Right kidney (tissue), 9 donors: ENCODE measurements at places on chromosomes 3 and 15.
A peak's percentile ranks its signal among the peaks of the same experiment; 100 is the strongest.

DNA sequence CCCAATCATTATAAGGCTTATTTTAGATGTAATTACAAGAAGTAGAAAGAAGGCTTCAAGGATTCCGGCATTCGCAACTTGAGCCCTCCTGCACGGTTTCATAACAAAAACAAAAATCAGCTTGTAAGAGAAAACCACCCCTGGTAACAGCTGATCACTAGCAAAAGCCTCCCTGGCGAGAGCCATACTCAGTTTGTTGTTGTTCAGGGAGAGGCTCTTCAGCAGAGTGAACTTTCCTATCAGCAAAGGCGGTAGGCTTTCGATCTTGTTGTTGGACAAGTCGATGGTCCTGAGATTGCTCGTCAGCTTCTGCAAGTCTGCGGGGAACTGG, 710 bp downstream of the LRRC57 start:
- DNase-seq = no peak

GRCh38 chr15:99137111-99137546, 32.2 kb downstream of the SYNM start:
- DNase-seq = no peak

GRCh38 chr15:100785181-100786138, 94.2 kb upstream of the ALDH1A3 start:
- no peak for DNase-seq

DNA sequence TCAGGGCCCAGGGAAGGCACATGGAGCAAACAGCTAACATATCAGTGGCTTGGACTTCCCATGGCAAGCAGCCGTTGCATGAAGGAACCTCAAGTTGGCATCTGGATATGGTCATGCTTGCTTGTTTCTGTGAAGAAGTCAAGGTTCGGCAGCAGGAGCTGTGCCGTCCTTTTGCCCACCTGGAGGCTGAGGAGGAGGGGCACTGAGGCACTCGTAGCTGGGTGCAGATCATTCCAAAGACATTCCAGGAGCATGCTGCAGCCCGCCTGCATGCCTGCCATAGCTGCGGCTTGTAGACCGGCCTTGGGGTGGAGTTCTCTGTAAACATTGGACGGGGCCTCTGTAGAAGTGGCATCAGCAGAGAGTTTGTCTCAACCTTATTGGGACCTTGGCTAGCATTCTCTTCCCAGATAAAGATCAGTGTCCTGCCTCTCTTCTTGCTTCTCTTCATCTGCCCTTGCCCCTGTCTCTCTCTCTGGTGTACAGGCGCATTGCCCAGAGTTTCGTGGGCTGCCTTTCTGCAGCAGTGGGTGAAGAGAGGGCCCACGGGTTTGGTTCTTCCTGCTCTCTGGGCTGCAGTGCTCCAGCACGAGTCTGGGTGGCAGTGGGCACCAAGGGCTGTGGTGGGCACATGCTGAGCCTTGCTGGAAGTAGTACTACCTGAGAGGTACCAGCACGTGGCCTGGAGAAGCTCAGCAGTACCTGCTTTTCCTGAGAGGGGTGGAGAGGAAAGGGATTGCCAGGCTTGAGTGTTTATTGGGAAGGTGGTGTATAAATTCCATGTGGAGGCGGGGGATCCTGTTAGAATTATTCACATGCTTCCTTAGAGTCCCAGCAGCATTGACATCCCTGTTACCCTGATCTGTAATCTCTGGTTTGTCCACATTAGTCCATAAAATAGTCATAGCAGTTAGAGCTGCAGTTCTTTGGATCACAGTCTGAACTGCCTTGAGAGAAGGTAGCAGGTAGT, 49.4 kb downstream of the CHCHD6 start:
- no peak for DNase-seq

- DNase-seq = peak; percentile 63
These were observed 880 bp downstream of the PPP4R2 start for GRCh38 chr3:72997421-72997961.

DNA sequence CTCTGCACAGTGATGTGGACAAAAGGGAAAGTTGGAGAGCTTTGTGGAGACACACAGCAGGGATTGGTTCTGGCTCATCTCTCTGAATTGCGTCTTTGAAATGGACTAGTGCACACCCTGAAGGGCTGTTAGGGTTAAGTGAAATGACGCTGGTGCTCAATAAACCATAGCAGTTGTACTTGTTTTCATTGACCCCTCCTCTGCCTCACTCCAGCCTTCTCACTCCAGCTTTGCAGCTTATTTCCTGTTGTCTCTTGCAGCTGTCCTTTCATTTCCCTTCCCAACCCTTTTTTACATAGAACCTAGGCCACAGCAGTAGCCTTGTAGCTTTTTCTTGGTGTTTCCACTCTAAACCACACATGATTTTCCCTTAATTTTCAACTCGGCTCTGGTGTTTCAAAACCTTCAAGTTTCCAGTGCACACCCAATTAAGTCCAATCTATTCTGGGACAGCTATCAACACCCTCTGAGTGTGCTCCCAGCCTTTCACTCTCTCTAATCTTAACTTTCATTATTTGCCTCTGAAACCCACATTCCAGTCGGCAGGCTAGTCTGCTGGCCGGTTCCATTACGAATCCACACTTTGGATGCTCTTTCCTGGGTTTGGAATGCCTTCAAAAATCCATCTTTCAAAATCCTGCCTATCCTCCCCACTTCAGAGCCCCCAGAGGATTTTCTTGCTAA, 6.4 kb downstream of the C3orf52 start:
- DNase-seq = peak; percentile 27

GRCh38 chr3:12170207-12170606, 11.5 kb upstream of the TIMP4 start:
- DNase-seq = no peak

GRCh38 chr3:158491968-158492367, 79.0 kb upstream of the MLF1 start:
- DNase-seq = no peak

GRCh38 chr3:171351676-171352075, 108.5 kb downstream of the TNIK start:
- no peak for DNase-seq

- DNase-seq = no peak
These were observed 11.2 kb downstream of the TNFSF10 start for GRCh38 chr3:172511783-172512762.

- DNase-seq = no peak
These were observed 23.7 kb downstream of the CYP11A1 start for GRCh38 chr15:74343797-74344127.

DNA sequence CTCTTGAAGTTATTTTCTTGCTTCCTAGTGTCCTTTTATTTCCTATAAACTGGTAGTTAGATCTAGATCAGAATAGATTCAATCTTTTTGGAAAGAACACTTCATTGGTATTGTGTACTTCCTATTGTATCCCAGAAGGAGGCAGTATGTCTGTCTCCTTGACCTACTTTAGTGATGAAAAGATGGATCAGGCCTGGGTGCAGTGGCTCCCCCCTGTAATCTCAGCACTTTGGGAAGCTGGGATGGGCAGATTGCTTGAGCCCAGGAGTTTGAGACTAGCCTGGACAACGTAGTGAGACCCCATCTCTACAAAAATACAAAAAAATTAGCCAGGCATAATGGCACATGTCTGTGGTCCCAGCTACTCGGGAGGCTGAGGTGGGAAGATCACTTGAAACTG, 12.0 kb downstream of the BSN start:
- no peak for DNase-seq

- no peak for DNase-seq
These were observed 89.0 kb upstream of the LPP start for GRCh38 chr3:188064831-188065493.

GRCh38 chr3:52528586-52529375, 4.9 kb downstream of the NT5DC2 start:
- no peak for DNase-seq

- no peak for DNase-seq
These were observed 22.9 kb upstream of the CGNL1 start for GRCh38 chr15:57353317-57353804.

DNA sequence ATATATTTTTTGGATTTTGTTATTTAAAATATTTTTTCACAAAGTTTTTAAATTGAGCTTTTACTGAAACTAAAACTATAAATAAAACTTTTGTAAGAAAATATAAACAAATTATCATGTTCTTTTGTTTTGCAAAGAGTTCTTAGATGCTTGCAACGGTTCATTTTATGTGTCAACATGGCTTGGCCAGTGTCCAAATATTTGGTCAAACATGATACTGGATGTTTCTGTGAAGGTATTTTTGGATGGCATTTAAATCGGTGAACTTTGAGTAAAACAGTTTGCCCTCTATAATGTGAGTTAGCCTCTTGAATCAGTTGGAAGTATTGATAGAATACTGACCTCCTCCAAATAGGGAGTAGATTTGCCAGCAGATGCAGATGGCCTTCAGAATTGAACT, 612.6 kb upstream of the NECTIN3 start:
- no peak for DNase-seq

GRCh38 chr3:195870442-195870841, 37.9 kb downstream of the TNK2 start:
- no peak for DNase-seq

DNA sequence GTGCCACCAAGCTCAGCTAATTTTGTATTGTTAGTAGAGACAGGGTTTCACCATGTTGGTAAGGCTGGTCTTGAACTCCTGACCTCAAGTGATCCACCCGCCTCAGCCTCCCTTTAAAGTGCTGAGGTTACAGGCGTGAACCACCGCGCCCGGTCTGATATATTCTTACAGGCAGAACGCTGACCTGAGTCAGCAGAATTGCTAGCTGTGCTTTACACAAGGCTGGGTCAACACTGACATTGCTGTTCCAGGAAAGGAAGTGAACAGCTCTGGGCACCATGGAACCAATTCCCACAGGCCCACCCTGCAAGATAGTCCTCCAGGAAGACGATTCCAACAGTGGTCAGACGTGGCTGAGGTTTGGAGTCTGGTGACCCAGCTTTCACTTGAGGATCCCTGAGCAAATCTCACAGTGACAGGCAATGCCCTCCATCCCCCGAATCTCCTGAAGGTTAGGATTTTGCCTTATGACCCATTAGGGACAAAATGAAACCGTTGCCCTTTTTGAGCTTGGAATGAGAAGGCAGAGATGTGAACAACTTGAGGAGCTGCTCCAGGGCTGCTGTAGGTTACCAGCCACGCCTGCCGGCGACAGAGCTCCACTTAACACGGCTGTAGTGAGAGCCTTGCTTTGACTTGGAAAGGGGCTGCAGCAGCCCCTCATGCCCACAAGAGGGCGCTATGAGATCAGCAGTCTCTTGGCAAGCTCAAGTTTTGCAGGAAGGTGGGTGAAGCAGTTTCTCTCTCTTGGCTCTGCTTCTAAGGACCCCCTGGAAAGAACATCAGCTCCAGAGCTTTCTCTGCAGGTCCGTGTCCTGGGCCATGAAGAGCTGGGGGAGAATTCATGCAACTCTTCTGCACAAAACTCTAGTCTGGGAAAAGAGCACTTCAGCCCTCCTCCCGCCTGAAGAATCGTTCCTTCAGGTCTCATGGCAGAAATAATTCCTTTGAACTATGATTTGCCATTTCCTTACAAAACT, 74.1 kb downstream of the SENP2 start:
- peak; percentile 53 for DNase-seq
